Right atrium auricular region (tissue), 2 donors: ENCODE measurements at places on chromosomes 5 and 9. TPM values are rescaled to one million over a fixed set of nuclear protein-coding genes. Genes with fewer than 3 reads are reported as not detected.

DOLK gene
- total RNA-seq = 13.9 TPM

CD74 gene
- 268 TPM for total RNA-seq

ATP10B gene
- not detected for total RNA-seq

TMEM267 gene
- total RNA-seq = 10.4 TPM

MLANA gene
- not detected for total RNA-seq

GSN gene
- 1,444 TPM for total RNA-seq

PCA3 gene
- not detected for total RNA-seq

GADD45G gene
- 80.0 TPM for total RNA-seq

CERCAM gene
- 13.3 TPM for total RNA-seq

RECK gene
- total RNA-seq = 7.6 TPM

ANKDD1B gene
- total RNA-seq = not detected

FAM163B gene
- total RNA-seq = not detected

SLC36A3 gene
- total RNA-seq = not detected

ALDH1A1 gene
- total RNA-seq = 32.2 TPM

FOXD4L6 gene
- total RNA-seq = not detected

SKIC3 gene
- 39.3 TPM for total RNA-seq

FBP2 gene
- total RNA-seq = not detected

TNFSF8 gene
- 0.22 TPM for total RNA-seq

CETN3 gene
- total RNA-seq = 14.2 TPM

STK10 gene
- total RNA-seq = 10.8 TPM

PLPP7 gene
- total RNA-seq = 216 TPM

SPATA31C2 gene
- not detected for total RNA-seq

DMGDH gene
- total RNA-seq = 4.0 TPM

TAF11L10 gene
- not detected for total RNA-seq

FYB1 gene
- total RNA-seq = 8.4 TPM

PCDHA11 gene
- 0.96 TPM for total RNA-seq

FAM170A gene
- not detected for total RNA-seq

FOXD4L4 gene
- not detected for total RNA-seq

PLEKHG4B gene
- total RNA-seq = 0.08 TPM

MOB3B gene
- total RNA-seq = 0.85 TPM

CEMIP2 gene
- 87.7 TPM for total RNA-seq

TEX48 gene
- not detected for total RNA-seq

PCDHGB6 gene
- 7.1 TPM for total RNA-seq

TRIM14 gene
- total RNA-seq = 2.0 TPM

PAX5 gene
- total RNA-seq = 0.59 TPM

FAM81B gene
- total RNA-seq = 24.7 TPM

POLR3G gene
- total RNA-seq = 0.85 TPM

MXD3 gene
- 1.8 TPM for total RNA-seq

SLC26A2 gene
- 7.2 TPM for total RNA-seq

PCDHGA2 gene
- total RNA-seq = 7.5 TPM

SLC46A2 gene
- total RNA-seq = not detected

CA9 gene
- 5.5 TPM for total RNA-seq

LCN15 gene
- total RNA-seq = 1.4 TPM

ITGA1 gene
- 13.2 TPM for total RNA-seq

PFN3 gene
- not detected for total RNA-seq

DNAI1 gene
- total RNA-seq = not detected

REEP2 gene
- total RNA-seq = 27.5 TPM

APBA1 gene
- 12.1 TPM for total RNA-seq

LCN12 gene
- 11.3 TPM for total RNA-seq

PCDHB6 gene
- 0.12 TPM for total RNA-seq

GRM6 gene
- total RNA-seq = not detected

TRIM7 gene
- total RNA-seq = 4.1 TPM
